C1 segment of cervical spinal cord (tissue), 14 donors: ENCODE measurements at places on chromosomes 11 and 22.

DNA sequence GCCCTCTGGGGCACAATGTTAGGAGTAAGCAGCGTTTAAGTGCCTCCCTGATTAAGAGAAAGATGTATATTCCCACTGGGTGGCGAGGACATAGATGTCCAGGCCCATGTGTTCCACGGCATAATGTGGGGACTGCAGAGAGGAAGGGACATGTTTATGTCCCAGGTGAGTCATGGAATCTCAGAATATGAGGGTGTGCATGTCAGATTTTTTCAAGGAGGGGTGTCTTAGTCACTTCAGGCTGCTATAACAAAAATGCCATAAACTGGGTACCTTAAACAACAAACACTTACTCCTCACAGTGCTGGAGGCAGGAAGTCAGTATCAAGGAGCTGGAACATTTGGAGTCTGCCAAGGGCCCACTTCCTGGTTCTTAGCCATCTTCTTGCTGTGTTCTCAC, 55.1 kb downstream of the BCR start:
- no peak for DNase-seq

- DNase-seq, result no peak
Measured at GRCh38 chr22:35552196-35552842, 11.7 kb downstream of the RASD2 start.

- DNase-seq, result no peak
Measured at GRCh38 chr11:19352072-19352770, 111.5 kb upstream of the E2F8 start.

DNA sequence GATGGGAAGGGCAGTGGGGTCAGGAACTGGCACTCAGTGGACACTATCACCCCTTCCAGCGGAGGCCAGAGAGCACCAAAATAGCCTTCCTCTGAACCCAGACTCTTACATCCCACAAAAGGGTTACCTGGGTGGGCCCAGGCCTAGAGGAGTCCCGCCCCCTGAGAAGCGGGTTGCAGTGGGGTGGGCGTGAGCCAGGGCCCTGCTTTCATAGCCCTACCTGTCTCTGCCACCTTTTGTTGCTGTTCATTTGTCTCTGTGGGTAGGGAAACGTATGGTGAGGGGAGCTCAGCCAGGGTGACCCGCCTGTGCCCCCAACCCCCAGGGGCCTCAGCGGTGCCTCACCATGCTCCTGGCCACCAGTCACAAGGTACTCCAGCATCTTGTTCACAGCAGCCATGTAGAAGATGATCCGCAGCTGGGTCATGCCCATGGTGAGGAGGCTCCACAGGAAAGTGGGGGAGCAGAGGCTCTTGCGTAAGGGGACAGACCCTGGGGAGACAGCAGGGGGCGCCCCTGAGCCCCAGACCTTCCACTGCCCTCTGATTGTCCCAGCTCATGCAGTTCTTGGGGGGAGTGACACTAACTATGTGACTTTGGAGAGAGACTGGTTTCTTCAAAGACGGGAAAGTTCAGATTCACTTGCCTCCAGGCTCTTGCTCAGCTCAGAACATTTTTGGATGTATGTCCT, 24.0 kb downstream of the SLC43A1 start:
- no peak for DNase-seq

GRCh38 chr22:47196881-47197772, 434.7 kb downstream of the TBC1D22A start:
- DNase-seq, result no peak

- DNase-seq, result no peak
Measured at GRCh38 chr11:102154806-102155205, 44.6 kb downstream of the YAP1 start.

GRCh38 chr11:133606124-133606523, 73.8 kb upstream of the OPCML start:
- DNase-seq, result no peak

- DNase-seq, result peak; percentile 20
Measured at GRCh38 chr22:20867179-20868024, 8.6 kb downstream of the SNAP29 start.

- DNase-seq, result no peak
Measured at GRCh38 chr22:21448627-21449416, 18.4 kb upstream of the TMEM191C start.

DNA sequence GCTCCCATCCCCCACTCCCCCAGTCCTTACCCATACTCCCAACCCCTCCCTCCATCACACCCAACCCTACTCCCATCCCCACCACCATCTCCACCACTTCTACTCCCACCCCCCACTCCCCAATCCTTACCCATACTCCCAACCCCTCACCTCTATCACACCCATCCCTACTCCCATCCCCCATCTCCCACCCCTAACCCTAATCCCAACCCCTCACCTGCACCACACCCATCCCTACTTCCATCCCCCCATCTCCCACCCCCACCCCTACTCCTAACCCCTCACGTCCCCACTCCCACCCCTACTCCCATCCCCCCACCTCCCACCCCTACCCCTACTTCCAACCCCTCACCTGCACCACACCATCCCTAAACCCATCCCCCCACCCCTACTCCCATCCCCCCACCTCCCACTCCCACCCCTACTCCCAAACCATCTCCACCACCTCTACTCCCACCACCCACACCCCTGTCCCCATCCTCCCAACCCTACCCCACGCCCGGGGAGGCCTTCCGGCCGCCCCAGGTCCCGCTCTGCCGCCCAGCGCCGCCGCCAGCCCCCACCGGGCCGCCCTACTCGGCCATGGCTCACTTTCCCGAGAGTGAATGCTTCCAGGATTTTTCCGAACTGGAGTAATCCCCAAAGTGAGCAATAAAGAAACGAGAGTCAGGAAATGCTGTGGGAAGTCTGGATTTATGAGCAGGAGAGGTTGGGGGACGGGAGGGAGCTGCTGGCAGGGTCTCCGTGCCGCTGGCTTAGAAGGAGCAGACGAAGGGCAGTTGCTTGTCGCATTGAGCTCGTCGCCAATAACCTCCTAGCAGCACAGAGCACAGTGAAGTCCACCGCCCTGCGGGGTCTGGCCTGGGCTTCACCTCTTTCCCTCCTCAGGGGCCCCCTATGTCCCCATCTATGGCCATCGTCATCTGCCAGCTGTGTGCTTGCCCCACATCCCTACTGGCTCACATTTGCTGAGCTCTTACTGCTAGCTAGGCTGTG, 4.6 kb downstream of the PRG3 start:
- DNase-seq, result no peak

GRCh38 chr11:7060868-7061267, 27.9 kb upstream of the RBMXL2 start:
- no peak for DNase-seq

GRCh38 chr11:93198215-93198845, 539 bp upstream of the SLC36A4 start:
- no peak for DNase-seq

- DNase-seq, result no peak
Measured at GRCh38 chr11:105152560-105152959, 13.0 kb upstream of the CARD18 start.

DNA sequence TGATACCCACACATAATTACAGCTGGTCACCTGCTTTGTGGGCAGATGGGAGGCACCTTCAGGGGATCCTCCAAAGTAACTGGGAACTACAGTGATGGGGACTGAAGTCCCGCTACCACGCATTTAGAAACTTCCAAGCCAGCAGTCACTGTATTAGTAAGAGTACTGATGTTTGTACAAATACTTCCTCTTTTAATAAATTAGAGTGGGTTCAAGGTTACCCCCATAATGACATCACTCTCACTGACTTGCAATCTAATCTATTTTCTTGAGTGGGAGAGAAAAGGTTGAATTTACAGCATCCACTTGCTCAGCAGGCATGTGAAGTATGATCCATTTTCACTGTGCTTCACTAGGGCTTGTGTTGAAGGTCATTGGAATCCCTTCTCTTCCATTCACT, 72.1 kb upstream of the TIMP3 start:
- no peak for DNase-seq

- DNase-seq, result no peak
Measured at GRCh38 chr11:93765551-93765950, 18.5 kb upstream of the MED17 start.

GRCh38 chr11:93099806-93100205, 98.0 kb downstream of the SLC36A4 start:
- DNase-seq, result no peak

DNA sequence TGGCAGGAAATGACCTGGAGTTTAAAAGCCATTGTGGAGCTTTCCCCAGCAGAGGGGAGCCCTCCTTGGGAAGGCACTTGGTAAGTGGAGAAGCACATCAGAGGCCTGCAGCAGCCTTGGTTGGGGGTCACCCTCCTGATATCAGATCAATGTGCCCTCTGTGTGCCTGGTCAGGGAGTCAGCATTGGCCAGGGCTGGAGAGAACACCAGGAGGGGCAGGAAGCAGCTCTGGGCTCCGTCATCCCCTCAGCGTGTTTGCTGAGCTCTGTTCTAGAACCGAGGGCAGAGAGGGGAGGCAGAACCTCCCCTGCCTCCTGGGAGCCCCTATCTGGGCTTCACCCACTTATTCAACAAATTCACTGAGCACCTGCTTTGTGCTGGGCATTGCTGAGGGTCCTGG, 846.0 kb downstream of the TBC1D22A start:
- DNase-seq, result no peak

DNA sequence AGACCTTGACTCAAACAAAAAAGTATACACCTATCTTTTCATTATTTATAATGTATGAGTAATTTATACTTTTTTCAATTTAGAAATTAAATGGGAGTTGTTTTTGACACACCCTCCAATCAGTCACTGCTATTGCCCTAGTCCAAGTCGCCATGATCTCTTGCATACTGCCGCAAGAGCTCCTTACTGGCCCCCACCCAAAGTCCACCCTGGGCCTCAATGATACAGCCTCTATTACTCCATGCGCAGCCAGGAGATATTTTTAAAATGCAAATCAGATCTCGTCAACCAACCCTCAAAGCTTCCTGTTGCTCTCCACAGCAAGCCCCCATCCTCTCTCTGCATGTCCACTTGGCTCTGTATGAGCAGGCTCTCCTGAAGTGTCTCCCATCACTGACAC, 12.8 kb upstream of the LMO1 start:
- DNase-seq, result no peak

GRCh38 chr11:94175535-94175934, 46.9 kb downstream of the PANX1 start:
- no peak for DNase-seq

- no peak for DNase-seq
Measured at GRCh38 chr11:2811206-2812091, 74.1 kb downstream of the CDKN1C start.

- DNase-seq, result no peak
Measured at GRCh38 chr11:120121336-120121735, 16.6 kb downstream of the TRIM29 start.

- DNase-seq, result peak; percentile 29
Measured at GRCh38 chr11:63532799-63533475, 3.7 kb upstream of the PLAAT4 start.

- DNase-seq, result no peak
Measured at GRCh38 chr11:70108250-70108649, 30.1 kb downstream of the ANO1 start.

GRCh38 chr11:12715941-12716340, 41.7 kb downstream of the TEAD1 start:
- DNase-seq, result no peak

- DNase-seq, result no peak
Measured at GRCh38 chr11:46235777-46236688, 41.4 kb upstream of the CREB3L1 start.

DNA sequence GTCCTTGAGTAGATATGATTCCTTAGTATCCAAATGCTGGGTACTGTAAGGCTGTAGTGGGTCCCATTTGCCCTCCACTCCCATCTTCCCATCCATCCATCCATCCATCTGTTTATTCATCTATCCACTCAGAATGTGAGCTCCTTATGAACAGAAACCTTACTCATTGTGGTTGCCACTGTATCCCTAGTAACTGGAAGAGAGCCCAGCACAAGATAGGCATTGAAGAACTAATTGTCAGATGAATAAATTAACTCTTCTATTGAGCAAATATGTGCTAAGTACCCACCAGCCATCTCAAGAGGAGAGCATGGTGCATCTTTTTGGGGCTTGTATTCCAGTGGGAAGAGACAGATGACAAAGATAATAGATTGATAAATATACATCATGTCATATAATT, 86.4 kb upstream of the SEZ6L start:
- no peak for DNase-seq

DNA sequence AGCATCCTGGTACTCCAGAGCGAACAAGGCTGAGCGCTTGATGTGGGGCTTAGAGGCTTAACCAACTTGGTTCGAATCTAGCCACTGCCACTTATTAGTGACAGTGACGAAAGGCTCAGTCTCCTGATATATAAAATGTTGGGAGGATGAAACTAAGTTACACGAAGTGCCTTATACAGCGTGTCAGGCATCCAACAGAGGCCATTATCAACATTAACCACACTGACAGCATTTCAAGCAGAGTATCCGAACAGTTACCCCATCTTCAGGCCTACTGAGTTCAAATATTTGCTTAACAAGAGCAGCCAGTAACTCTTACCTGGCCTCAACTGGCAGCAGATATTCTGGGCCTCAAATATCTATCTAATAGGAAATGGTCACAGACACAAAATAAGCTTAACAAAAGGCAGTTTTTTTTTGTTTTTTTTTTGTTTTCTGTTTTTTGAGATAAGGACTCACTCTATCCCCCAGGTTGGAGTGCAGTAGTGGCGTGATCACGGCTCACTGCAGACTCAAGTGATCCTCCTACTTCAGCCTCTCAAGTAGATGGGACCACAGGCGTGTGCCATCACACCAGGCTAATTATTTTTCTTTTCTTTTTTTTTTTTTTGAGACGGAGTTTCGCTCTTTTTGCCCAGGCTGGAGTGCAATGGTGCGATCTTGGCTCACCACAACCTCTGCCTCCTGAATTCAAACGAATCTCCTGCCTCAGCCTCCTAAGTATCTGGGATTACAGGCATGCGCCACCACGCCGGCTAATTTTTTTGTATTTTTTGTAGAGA, 2.9 kb downstream of the SERPIND1 start:
- DNase-seq, result no peak

DNA sequence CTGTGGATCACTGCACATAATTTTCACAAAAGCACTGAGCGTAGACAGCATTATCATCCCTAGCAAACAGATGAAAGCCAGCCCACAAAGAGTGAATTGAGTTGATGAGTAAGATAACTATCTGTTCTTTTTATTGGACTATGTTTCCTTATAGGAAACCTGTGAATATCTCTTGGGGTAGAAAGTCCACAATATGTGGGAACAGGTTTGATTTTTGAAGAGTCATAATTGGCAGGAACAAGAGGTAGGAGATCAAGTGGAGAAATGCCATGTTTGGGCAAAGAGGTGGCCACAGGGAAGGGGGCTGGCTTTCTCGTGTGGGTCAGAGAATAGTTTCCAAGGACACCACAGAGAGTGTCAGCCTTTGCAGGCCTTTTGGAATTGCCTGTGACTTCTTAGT, 23.9 kb downstream of the OR51E2 start:
- no peak for DNase-seq
